ENCODE measurements at places on chromosomes 6 and 20. TPM values are rescaled to one million over a fixed set of nuclear protein-coding genes. Genes with fewer than 3 reads are reported as not detected.

DNA sequence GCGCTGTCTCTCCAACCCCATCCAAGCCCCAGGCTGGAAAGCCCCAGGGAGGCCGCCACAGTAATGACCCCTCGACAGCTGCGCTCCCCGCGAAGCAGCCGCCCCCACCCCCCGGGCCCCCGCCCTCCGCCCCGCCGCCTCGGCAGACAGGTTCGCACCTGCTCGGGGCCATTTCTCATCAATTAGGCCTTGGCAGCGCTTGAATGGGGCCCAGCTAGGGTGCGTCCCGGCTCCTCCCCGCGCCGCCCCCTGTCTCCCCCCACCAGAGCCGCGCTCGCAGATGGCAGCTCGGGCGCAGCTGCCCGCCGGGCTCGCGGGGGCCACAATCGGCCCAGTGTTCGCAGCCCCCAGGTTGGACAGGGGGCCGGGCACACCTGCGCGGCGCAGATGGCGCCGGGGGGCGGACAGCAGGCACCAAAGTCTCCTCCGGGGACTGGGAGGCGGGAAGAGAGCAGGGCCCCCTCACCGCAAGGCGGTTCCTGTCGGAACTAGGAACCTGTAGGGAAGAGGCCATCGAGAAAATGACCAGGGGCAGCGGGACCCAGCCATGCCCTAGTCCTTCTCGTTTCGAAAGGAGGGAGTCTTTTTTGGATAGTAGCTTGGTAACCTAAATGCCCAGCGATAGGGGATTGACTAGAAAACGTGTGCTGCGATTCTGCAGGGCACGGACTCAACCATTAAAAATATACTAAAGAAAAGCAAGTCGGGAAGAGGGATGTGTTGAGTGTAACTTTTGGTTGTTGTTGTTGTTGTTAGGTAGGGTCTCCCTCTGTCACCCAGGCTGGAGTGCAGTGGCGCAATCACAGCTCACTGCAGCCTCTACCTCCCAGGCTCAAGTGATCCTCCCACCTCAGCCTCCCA lies 83.2 kb upstream of the EYA2 start:
- no peak for DNase-seq

- DNase-seq, result peak; percentile 46
These were observed 665.5 kb downstream of the TENT5A start for GRCh38 chr6:81086991-81087390.

The TSPO2 gene
- not detected for total RNA-seq

The SYNDIG1 gene
- total RNA-seq, result 0.11 TPM

DNA sequence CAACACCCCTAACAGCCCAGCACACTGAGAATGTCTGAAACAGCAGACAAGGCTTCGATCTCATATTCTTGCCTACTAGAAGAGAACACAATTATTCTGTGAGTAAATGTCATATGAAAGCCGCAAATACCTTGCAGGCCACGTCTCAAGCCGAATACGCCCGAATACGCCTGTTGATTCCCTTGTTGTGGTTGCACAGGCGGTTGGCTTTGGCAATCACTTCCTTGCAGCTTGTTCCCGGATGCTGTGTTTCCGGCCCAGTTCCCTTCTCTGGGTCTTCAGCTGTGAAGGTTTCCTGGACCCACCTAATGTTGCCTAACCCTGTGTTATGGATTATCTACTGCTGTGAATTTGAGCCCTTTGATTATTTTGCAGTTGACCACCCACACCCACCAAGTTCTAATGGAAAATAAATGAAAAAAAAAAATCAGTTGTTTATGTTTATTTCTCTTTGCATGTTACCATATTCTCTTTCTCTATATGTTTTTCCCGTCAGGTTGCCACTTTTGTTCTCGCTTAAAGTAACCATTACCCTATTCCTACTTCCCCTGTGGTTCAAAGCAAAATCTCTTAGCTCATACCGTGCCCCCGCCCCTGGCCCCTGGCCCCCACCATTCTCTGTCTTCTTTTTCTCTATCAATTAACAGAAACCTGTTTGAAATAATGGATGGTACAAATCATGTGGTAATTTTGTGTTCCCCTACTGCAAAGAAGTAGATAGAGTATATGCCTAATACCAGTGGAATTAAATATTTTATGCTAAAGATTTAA lies 172.4 kb downstream of the ADGB start:
- DNase-seq, result no peak

The TAAR1 gene
- not detected for total RNA-seq
